T-cell (primary cell): ENCODE measurements at places on chromosomes 13 and 19. TPM values are rescaled to one million over a fixed set of nuclear protein-coding genes. Genes with fewer than 3 reads are reported as not detected.
A peak's percentile ranks its signal among the peaks of the same experiment; 100 is the strongest.

DNA sequence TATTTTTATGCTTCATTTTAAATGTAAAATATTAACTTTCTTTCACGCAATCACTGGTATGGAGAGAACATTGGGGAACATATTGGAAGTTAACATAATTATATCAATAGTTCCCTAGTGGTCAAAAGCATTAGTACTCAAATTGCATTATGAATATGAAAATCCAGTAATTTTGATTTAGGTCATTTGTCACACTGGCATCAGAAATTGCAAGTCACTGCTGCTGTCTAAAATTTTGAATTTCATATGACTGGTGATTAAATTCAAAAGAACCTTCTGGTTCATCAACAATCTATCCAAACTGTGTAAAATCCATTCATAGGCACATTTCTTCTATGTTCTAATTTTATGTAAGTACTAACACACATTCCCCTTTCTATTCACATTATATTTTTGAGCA, 2235.7 kb upstream of the PCDH20 start:
- no peaks in the 10 kb centered on the region for H3K4me1 ChIP-seq
- H3K27ac ChIP-seq = no peak overlapping the region
- no peaks in the 10 kb centered on the region for H3K27me3 ChIP-seq
- no peak overlapping the region for H3K4me3 ChIP-seq
- no peaks in the 10 kb centered on the region for H3K36me3 ChIP-seq

- H3K4me1 ChIP-seq = peaks cover 88% of the 10 kb centered on the region
- H3K27me3 ChIP-seq = no peaks in the 10 kb centered on the region
- peak overlapping the region; percentile 100 for H3K27ac ChIP-seq
- peak overlapping the region; percentile 7 for H3K4me3 ChIP-seq
- H3K36me3 ChIP-seq = no peaks in the 10 kb centered on the region
Observed at GRCh38 chr19:14375582-14376291, 5.5 kb upstream of the ADGRE5 start.

DNA sequence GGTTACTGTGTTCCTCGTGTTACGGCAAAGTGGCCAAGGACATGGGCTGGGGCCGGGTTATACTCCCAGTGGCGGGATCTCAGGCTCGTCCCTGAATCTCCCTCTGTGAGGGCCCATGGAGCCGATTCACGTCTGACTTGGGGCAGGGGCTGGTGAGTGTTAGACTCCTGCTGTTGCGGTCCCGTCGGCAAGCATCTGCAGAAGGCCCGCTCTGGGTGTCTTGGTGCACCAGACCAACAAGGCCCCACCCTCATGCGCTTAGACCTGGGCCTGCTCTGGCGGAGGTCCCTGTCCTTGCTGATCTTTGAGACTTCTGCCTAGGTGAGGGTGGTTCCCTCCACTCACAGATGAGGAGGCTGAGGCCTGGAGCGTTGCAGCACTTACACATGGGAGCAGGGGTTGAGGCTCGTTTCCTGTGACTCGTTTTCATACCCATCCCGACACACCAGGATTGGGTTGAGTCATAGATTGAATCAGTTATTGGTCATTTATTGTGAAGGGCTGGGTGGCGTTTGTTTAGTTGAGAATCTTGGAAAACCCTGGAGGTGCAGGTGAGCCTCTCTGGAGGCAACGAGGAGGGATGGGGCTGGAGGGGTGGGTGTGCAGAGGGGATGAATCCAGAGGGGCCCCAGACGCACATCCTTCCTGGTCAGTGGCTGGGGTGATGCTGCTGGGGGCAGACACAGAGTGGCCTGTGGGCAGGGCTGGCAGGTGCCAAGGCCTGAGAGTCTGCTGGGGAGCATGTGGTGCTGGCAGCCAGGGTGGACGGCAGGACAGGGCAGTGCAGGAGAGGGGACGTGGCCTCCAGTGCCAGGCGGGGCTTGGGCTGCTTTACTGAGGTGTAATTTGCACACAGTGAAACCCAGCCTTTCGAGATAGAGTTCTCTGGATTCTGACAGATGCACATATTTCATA, 4.6 kb downstream of the EPN1 start:
- H3K27me3 ChIP-seq = no peaks in the 10 kb centered on the region
- peaks cover 21% of the 10 kb centered on the region for H3K36me3 ChIP-seq
- H3K4me1 ChIP-seq = peaks cover 61% of the 10 kb centered on the region
- no peak overlapping the region for H3K27ac ChIP-seq
- no peak for DNase-seq
- H3K4me3 ChIP-seq = no peak overlapping the region

DNA sequence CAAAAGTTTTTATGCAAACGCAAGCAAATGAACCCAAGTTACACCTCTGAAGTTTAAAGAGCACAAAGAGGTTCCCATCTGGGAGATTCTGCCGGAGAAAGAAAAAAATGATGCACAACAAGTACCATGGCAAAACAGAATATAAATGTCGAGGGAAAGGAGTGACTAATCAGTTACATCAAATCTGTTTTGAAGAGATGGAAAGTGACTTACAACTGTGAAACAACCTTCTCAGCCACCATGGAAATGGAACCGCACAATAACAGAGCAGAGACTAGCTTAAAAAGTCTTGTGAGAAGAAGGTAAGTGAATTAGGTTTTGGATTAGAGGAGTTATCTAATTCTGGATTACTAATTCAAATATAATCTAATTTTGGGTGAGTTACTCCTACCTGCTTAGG, 2.4 kb downstream of the HSPH1 start:
- H3K27ac ChIP-seq = no peak overlapping the region
- H3K36me3 ChIP-seq = peaks cover 22% of the 10 kb centered on the region
- no peak for DNase-seq
- no peaks in the 10 kb centered on the region for H3K27me3 ChIP-seq
- H3K4me1 ChIP-seq = peaks cover 31% of the 10 kb centered on the region

DNA sequence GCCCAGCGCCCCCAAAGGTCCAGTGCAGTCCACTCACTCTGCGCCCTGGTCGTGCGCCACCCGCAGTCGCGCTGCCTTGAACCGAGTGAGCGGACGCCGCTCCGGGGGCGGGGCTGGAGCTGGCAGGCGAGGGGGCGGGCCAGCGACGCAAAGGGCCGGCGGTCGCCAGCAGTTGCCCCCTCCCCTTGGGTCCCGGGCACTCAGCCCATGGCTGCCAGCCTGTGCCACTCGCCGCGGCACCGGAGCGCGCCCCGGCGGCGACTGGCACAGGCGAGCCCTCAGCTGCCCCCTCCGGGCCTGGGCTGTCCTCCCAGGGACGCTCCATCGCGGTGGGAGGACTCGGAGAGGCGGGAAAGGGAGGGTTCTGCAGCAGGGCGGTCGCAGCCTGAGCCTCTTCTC, at the start of gene S1PR5:
TSS of gene S1PR5 (minus strand) at position 87 of the 399 bp plus-strand sequence. CDS start 2,436 bp downstream, outside the sequence.
- no peaks in the 10 kb centered on the region for H3K36me3 ChIP-seq
- peak within 1 kb of the TSS; percentile 56 for H3K4me3 ChIP-seq
- peaks cover 85% of the 10 kb centered on the region for H3K4me1 ChIP-seq
- H3K27me3 ChIP-seq = peaks cover 14% of the 10 kb centered on the region
- DNase-seq = no peak
- H3K27ac ChIP-seq = peak within 1 kb of the TSS; percentile 80

The PTGIR gene
- 4.2 TPM for total RNA-seq

The ZNF561 gene
- 41.2 TPM for total RNA-seq
